ENCODE measurements at places on chromosomes 16 and 17. TPM values are rescaled to one million over a fixed set of nuclear protein-coding genes. Genes with fewer than 3 reads are reported as not detected.

- no peaks in the 10 kb centered on the region for H3K36me3 ChIP-seq
- no peaks in the 10 kb centered on the region for H3K4me1 ChIP-seq
- no peak for DNase-seq
- H3K27ac ChIP-seq: no peak overlapping the region
- no peaks in the 10 kb centered on the region for H3K27me3 ChIP-seq
These were observed 478.3 kb upstream of the ERCC4 start for GRCh38 chr16:13441675-13442074.

DNA sequence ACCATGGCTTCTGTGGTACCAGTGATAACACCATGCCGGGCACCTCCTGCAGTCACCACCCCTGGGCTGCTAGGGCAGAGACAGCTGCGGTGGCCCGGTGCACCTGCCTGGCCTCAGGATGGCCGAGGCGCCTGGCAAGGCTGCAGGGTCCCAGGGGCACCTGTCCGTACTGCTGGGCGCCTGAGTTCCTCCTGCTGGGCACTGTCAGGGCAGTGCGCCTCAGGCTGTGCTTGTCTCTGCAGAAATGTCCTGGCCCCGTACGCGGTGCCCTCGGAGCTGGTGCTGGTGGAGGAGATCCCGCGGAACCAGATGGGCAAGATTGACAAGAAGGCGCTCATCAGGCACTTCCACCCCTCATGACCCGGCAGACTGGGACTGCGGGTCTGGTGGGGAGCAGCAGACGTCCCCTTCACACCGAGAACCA is 17.7 kb upstream of the CDH15 start:
- H3K27ac ChIP-seq: no peak overlapping the region
- no peaks in the 10 kb centered on the region for H3K27me3 ChIP-seq
- no peaks in the 10 kb centered on the region for H3K4me1 ChIP-seq
- H3K4me3 ChIP-seq: no peak overlapping the region

DNA sequence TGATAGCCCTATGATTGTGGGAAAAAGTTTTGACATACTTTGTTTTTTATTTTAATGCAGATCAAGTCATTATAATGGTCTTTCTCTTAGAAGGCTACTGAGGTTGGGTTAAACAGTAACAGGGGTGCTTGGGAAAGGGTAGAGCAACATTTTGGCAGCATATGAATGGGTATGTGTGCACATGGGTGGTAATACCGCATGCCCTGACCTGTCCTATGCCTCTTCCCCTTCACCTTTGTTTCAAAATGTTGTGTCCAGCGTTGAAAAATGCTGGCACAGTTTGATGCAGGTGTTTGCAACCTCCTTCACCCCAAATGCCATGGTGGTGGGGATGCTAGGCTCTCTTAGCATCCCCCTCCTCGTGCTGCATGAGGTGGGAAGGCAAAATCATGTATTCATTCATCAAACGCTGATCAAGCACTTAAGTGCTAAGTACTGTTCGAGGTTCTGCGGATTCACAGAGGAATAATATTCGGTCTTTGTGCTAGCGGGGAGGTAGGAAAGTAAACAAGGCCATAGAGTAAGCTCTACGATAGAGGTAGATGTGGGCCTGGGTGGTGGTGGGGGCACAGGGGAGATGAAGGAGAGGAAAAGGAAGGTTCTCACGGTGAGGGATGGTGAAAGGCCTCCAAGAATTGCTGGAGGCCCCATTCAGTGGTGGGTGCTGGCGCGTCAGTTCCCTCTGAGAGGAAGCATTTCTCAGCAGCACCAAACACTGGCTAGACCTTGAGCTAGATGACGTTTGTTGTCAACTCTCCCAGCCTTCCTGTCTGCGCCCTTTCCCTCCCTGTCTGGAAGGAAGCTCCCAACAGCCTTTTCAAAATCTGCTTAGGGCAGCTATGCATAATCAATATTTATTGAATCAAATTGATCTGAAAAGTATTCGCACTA is 13.3 kb upstream of the MARCHF10 start:
- DNase-seq: no peak
- H3K27me3 ChIP-seq: peaks cover 16% of the 10 kb centered on the region
- H3K27ac ChIP-seq: no peak overlapping the region
- no peak overlapping the region for H3K4me3 ChIP-seq
- no peaks in the 10 kb centered on the region for H3K36me3 ChIP-seq

- H3K4me1 ChIP-seq: no peaks in the 10 kb centered on the region
- H3K4me3 ChIP-seq: no peak overlapping the region
- H3K27me3 ChIP-seq: no peaks in the 10 kb centered on the region
- no peak overlapping the region for H3K27ac ChIP-seq
- H3K36me3 ChIP-seq: no peaks in the 10 kb centered on the region
- DNase-seq: no peak
These were observed 168.9 kb downstream of the GRIN2A start for GRCh38 chr16:10013364-10013763.

GRCh38 chr16:65494609-65495008 is 372.7 kb upstream of the CDH11 start:
- no peak for DNase-seq
- H3K4me3 ChIP-seq: no peak overlapping the region
- no peak overlapping the region for H3K27ac ChIP-seq
- H3K36me3 ChIP-seq: no peaks in the 10 kb centered on the region

- peaks cover 60% of the 10 kb centered on the region for H3K4me1 ChIP-seq
- peak overlapping the region; percentile 91 for H3K4me3 ChIP-seq
- DNase-seq: no peak
- H3K36me3 ChIP-seq: peaks cover 43% of the 10 kb centered on the region
- H3K27ac ChIP-seq: peak overlapping the region; percentile 96
These were observed 1.2 kb downstream of the UBALD2 start for GRCh38 chr17:76266244-76266938.

- H3K27ac ChIP-seq: no peak overlapping the region
- no peak overlapping the region for H3K4me3 ChIP-seq
- DNase-seq: no peak
- H3K4me1 ChIP-seq: peaks cover 3% of the 10 kb centered on the region
- no peaks in the 10 kb centered on the region for H3K27me3 ChIP-seq
These were observed 75.4 kb downstream of the LITAF start for GRCh38 chr16:11511328-11511727.

GRCh38 chr16:1176280-1176897 is 23.5 kb downstream of the CACNA1H start:
- H3K36me3 ChIP-seq: no peaks in the 10 kb centered on the region
- no peaks in the 10 kb centered on the region for H3K27me3 ChIP-seq
- no peak overlapping the region for H3K27ac ChIP-seq
- H3K4me3 ChIP-seq: no peak overlapping the region

DNA sequence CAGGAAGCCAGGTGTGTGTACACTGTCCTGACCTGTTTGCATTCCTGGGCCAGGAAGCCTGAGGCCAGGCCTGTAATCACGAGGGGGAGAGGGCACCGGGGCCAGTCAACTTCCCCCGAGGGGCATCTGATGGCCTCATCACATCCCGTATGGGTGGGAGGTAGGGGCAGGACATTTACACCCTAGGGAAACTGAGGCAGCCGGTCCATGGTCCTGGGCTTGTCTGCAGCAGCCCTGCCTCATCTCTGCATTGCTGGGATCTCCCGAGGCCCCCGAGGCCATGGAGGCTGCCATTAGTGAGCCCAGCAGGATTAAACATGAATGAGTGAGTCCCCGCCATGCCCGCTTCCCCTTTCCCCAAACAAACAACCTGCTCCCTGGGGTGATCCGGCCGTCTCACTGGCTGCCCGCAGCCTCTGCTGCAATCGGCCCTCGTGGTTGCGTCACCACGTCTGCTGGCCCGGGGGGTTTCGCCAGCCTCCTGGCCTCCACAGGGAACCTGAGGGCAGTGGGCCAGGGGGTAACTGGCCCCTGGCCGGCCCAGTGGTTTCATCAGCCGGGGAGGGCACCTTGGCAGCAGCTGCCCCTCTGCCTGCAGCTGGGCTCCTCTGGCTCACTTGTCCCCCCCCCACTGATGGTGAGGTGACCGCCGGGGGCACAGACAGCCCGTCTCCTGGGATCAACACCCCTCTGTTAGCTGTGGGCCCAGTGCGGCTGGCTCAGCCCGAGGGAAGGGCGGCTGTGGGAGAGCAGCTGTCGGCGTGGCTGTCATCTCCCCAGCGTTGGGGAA is 88.3 kb upstream of the GSE1 start:
- DNase-seq: no peak
- H3K27ac ChIP-seq: no peak overlapping the region
- peaks cover 2% of the 10 kb centered on the region for H3K27me3 ChIP-seq
- no peaks in the 10 kb centered on the region for H3K4me1 ChIP-seq

Gene TBC1D28
- total RNA-seq: not detected

Gene EFNB3
- not detected for total RNA-seq

Gene CNGB1
- total RNA-seq: not detected

Measured in activated T-helper 2 cell treated with anti-CD3 and anti-CD28 coated beads, Interferon-gamma antibody, Interleukin-2, Interleukin-4, amounts not matched to agents 10 μg/mL and 5 μg/mL and 100 μg/mL, durations not matched to agents 14 hours and 24 hours and 36 hours (primary cell).